ENCODE measurements at places on chromosomes 3 and 15. TPM values are rescaled to one million over a fixed set of nuclear protein-coding genes. Genes with fewer than 3 reads are reported as not detected.

TGM4 gene
- 0.12 TPM for total RNA-seq

HYKK gene
- 5.5 TPM for total RNA-seq

PTX3 gene
- 1.0 TPM for total RNA-seq

CLRN1 gene
- not detected for total RNA-seq

CPN2 gene
- not detected for total RNA-seq

OR5K2 gene
- total RNA-seq, result not detected

SI gene
- not detected for total RNA-seq

ZIC1 gene
- total RNA-seq, result not detected

NMD3 gene
- total RNA-seq, result 43.5 TPM

PAQR9 gene
- 4.1 TPM for total RNA-seq

AADACL2 gene
- not detected for total RNA-seq

LRRIQ4 gene
- not detected for total RNA-seq

SRGAP3 gene
- total RNA-seq, result 0.98 TPM

CMTM8 gene
- 11.7 TPM for total RNA-seq

PLSCR1 gene
- 44.8 TPM for total RNA-seq

FGF12 gene
- total RNA-seq, result 0.40 TPM

ROBO1 gene
- total RNA-seq, result 11.9 TPM

RARB gene
- 8.8 TPM for total RNA-seq

TIGIT gene
- total RNA-seq, result not detected

HCLS1 gene
- total RNA-seq, result not detected

NR1I2 gene
- not detected for total RNA-seq

ATP13A5 gene
- total RNA-seq, result not detected

CXCR6 gene
- not detected for total RNA-seq

ANKRD34C gene
- total RNA-seq, result not detected

SAMMSON gene
- total RNA-seq, result not detected

DUOXA1 gene
- total RNA-seq, result 0.08 TPM

AGBL1 gene
- not detected for total RNA-seq

CD80 gene
- total RNA-seq, result not detected

GCSAM gene
- not detected for total RNA-seq

PIF1 gene
- 21.5 TPM for total RNA-seq

GOLGA6L10 gene
- 0.59 TPM for total RNA-seq

RGMA gene
- 0.22 TPM for total RNA-seq

GUCA1C gene
- not detected for total RNA-seq

PP2D1 gene
- not detected for total RNA-seq

SCG5 gene
- 2.3 TPM for total RNA-seq

SLC35G2 gene
- total RNA-seq, result 30.5 TPM

ULK3 gene
- 39.8 TPM for total RNA-seq

SLC28A2 gene
- not detected for total RNA-seq

TMC3 gene
- not detected for total RNA-seq

ATP10A gene
- 8.0 TPM for total RNA-seq

HTD2 gene
- 6.6 TPM for total RNA-seq

FBXO40 gene
- total RNA-seq, result not detected

SLC51A gene
- not detected for total RNA-seq

BCL2A1 gene
- 11.4 TPM for total RNA-seq

PODXL2 gene
- total RNA-seq, result 11.1 TPM

SPATA12 gene
- 0.41 TPM for total RNA-seq

CEMIP gene
- total RNA-seq, result 0.84 TPM

Measured in A549 treated with ZK216348 at 1 μM for 4 hours (cell line).